ENCODE measurements at places on chromosomes 13 and 19.

DNA sequence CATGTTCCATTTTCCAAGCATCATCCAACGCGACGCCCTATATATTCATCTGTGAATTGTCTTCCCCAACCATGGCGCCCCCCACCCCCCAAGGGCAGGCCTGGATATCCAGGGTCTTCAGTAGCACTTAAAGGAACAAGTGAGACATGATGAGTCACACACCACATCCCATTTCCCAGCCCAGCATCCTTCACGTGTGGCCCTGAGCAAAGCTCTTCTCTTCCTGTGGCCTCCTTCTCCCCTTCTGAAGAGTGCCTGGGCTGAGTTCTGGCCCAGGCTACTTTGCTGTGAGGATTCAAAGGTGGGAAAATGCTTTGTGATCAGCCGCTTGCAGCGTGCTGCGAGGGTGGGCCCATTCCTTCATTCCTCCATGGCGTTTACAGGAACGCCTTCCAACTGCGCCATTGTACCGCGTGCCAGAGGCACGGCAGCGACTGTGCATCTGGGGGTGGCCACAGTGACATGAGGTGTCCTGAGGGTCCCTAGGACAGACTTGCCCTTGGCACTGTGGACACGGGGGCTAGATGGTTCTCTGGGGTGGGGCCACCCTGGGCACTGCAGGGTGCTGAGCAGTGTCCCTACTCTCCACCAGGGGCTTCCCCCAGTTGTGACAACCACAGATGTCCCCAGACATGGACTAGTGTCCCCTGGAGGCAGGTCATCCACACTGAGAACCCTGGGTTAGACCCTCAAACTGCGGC, 11.7 kb downstream of the PLIN4 start:
- no peak for DNase-seq

- DNase-seq = no peak
Observed at GRCh38 chr13:70457474-70457873, 349.2 kb upstream of the KLHL1 start.

GRCh38 chr13:42345367-42345766, 73.4 kb downstream of the AKAP11 start:
- no peak for DNase-seq

DNA sequence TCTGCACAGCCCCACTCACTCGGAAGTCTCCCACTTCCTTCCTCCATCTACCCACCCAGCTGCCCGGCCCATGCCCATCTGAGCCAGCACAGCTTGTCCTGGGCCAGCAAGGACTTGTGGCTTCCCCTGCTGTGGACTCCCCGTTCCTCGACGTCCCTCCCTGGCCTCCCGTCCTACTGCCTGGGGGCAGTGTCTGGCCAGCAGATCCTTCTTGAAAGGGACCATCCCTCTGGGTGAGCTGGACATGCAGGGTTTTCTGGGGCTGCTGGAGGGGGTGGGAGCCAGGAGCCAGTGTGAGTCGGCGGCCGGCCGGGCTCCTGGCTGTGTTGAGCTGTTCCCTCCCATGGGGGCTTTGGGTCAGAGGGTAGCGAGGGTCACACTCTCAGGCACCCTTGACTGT, 26.7 kb downstream of the CRTC1 start:
- DNase-seq = no peak

DNA sequence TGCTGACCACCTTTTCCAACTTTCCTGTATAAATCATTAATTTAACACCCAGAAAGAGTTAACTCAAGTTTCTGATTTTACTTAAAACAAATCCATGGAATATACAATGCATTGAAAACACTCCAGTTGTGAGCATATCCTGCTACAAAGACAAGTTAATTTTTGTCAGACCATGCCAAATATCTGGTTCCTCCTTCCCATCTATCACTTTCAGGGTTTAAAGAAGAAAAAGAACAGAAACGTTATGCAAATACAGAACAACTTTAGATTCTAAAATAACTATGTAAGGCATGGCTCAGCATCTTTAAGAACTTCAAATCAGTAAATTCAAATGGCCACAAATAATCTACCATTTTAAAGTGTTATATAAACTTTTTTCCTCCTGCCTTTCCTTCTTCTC, 14.9 kb downstream of the MRPS31 start:
- no peak for DNase-seq

DNA sequence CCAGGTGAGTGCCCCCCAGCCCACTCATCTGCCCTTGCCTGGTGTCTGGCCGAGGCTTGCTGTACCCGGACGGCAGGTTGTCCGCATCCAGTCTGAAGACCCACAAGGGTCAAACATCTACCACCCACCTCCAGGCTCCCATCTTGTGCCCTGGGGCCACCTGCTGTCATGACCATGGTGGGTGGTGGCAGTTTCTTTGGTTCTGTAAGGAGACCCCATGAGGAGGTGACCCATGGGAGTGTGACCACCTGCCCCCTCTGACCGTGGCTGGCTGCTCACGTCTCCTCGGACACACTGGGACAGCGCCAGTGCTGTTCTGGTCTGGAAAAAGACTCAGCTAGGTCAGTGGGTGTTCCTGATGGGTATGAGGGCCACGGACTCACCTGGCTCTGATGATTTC, 93.9 kb downstream of the TEX29 start:
- DNase-seq = no peak

DNA sequence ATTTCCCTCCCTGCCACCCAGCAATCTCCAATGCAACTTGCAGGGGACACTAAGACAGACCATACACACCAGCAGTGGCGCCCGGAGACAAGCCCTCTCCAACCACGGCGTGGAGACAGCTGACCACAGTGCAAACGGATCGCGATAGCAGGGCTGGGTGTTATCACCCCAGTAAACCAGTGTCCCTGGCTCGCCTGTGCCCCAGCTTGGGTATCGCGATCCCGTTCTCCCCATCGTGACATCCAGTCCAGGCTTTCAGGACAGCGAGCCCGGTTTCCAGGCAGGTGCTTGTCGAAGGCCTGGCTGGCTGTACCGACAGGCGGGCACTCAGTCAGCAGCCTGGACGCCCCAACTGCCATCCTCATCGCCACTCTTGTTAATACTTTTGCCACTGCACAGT, 20.7 kb upstream of the NANOS2 start:
- DNase-seq = no peak

DNA sequence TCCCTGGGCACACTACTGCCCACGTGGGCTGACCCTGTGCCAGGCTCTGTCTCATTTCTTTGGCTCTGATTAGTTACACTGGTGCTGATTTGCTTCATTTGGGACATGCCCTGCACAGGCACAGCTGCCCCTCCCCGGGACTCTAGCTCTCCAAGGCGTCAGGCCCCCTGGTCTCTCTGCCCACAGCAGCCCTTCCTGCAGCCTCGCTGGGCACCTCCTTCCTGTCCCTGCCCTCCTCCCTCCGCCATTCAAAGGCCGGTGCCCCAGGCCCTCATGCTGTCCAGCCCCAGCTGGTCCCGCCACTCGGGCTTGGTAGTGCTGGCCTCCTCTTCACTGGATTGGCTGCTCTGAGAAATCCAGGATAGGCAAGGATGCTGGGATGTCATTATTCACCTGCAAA, 73.1 kb downstream of the ERICH6B start:
- DNase-seq = no peak
